ENCODE measurements at places on chromosomes 16 and 17.
A peak's percentile ranks its signal among the peaks of the same experiment; 100 is the strongest.

DNA sequence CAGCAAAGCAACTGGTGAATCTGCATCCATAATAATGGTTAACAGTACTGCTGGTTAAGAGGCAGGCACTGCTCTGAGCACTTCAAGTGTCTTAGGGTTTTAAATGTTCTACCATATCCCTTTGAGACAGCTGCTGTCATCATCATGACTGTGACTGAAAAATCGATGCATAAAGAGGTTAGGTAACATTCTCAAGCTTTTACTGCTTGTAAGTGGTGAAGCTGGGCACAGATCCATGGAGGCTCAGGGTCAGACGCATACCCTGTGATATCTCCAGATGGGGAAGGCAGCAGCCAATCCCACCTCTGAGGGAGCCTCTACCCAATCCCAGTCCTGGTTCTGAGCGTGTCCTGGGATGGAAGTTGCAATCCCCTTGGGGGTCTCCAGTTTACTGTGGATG, 57.6 kb upstream of the SOX9 start:
- H3K36me3 ChIP-seq = no peaks in the 10 kb centered on the region
- H3K4me3 ChIP-seq = no peak overlapping the region
- DNase-seq = no peak
- H3K27me3 ChIP-seq = no peaks in the 10 kb centered on the region

DNA sequence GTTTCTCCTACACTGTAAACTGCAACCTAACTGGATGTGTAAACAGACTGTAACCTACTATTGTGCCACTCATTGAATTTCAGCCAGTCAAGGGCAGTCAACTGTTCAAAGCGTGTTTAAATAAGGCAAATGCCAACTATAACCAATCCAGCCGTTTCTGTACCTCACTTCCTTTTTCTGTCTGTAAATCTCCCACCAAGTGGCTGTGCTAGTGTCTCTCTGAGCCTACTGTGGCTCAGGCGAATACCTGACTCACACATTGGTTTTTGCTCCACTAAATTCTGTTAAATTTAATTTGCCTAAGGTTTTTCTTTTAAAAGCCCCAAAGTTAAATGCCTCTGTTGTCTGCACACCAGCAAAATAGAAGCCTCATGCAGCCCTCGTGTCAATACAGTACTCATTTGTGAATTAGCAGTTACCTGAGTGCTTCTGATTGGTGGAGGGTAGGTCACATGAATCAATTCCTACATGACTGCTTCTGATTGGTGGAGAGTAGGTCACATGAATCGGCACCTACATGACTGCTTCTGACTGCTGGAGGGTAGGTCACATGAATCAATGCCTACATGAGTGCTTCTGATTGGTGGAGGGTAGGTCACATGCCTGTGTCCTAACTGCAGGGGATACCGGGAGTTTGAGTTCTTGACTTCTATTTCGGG, 31.1 kb upstream of the CCR7 start:
- peak; percentile 62 for DNase-seq
- H3K36me3 ChIP-seq = peaks cover 11% of the 10 kb centered on the region
- peaks cover 55% of the 10 kb centered on the region for H3K4me1 ChIP-seq
- peak overlapping the region; percentile 77 for H3K27ac ChIP-seq

- H3K27ac ChIP-seq = peak overlapping the region; percentile 48
- peaks cover 30% of the 10 kb centered on the region for H3K4me1 ChIP-seq
- DNase-seq = no peak
- H3K27me3 ChIP-seq = no peaks in the 10 kb centered on the region
- H3K36me3 ChIP-seq = peaks cover 10% of the 10 kb centered on the region
- H3K4me3 ChIP-seq = no peak overlapping the region
Measured at GRCh38 chr17:80694085-80694991, 149.7 kb downstream of the RPTOR start.

- DNase-seq = no peak
- H3K36me3 ChIP-seq = peaks cover 17% of the 10 kb centered on the region
- peaks cover 86% of the 10 kb centered on the region for H3K4me1 ChIP-seq
- H3K4me3 ChIP-seq = no peak overlapping the region
Measured at GRCh38 chr16:12543700-12544476, 259.8 kb downstream of the CPPED1 start.

GRCh38 chr17:35185849-35186248, 8.3 kb downstream of the SLC35G3 start:
- peaks cover 2% of the 10 kb centered on the region for H3K36me3 ChIP-seq
- DNase-seq = no peak
- H3K4me1 ChIP-seq = peaks cover 29% of the 10 kb centered on the region
- no peaks in the 10 kb centered on the region for H3K27me3 ChIP-seq
- H3K27ac ChIP-seq = no peak overlapping the region

GRCh38 chr17:4064366-4064765, 78.5 kb downstream of the ZZEF1 start:
- H3K27me3 ChIP-seq = no peaks in the 10 kb centered on the region
- no peak for DNase-seq

- no peak overlapping the region for H3K4me3 ChIP-seq
- no peak for DNase-seq
- no peak overlapping the region for H3K27ac ChIP-seq
- H3K27me3 ChIP-seq = peaks cover 19% of the 10 kb centered on the region
- no peaks in the 10 kb centered on the region for H3K36me3 ChIP-seq
- H3K4me1 ChIP-seq = no peaks in the 10 kb centered on the region
Measured at GRCh38 chr16:86242244-86243122, 267.8 kb upstream of the FOXF1 start.

DNA sequence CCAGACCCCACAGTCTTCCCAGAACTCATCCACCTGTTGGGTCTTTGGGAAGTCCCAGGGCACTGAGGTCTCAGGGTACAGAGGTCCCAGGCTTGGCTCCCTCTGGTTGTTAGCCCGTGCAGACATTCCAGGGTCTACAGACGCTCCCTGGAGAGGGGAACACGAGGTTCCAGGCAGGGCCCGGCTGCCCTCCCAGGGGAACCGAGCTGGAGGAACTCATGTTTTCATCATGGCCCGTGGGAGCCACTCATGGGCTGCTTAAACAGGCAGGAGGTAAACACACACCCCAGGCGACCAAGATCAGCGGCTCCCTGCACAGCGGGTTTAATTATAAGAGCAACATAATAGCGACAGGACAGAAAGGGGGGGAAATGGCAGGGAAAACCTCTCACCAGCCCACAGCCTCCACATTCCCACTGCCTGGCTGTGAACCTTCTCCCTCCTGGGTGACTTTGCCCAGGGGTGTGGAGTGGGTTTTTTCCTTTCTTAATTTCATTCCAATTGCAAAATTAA, 36.5 kb downstream of the TRARG1 start:
- DNase-seq = no peak
- peaks cover 21% of the 10 kb centered on the region for H3K27me3 ChIP-seq
- no peaks in the 10 kb centered on the region for H3K36me3 ChIP-seq
- no peak overlapping the region for H3K4me3 ChIP-seq
- no peaks in the 10 kb centered on the region for H3K4me1 ChIP-seq

DNA sequence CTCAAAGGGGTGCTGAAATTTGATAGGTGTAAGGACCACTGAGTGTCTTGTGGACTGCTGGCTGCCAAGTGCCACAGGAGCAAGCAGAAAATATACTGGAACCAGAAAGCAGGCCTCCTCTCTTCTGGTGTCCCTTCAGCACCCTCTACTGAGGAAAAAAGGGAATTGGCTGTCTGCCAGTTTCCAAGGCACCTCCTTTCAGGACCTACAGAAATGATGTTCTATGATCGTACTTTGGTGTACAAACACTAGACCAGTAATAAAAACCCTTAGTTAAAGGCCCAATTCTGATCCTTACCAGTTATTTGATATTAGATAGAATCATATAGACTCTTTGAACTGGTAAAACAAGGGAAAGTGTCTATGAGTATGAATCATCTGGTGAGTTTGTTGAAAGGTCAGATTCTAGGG, 35.8 kb upstream of the BCAS3 start:
- H3K36me3 ChIP-seq = peaks cover 19% of the 10 kb centered on the region
- peak; percentile 69 for DNase-seq
- H3K27me3 ChIP-seq = no peaks in the 10 kb centered on the region
- H3K27ac ChIP-seq = no peak overlapping the region
- H3K4me1 ChIP-seq = peaks cover 11% of the 10 kb centered on the region

- DNase-seq = peak; percentile 95
- peaks cover 42% of the 10 kb centered on the region for H3K4me1 ChIP-seq
- peak within 1 kb of the TSS; percentile 86 for H3K4me3 ChIP-seq
- no peaks in the 10 kb centered on the region for H3K27me3 ChIP-seq
- H3K36me3 ChIP-seq = peaks cover 31% of the 10 kb centered on the region
Measured at GRCh38 chr17:7241783-7242716, at the start of gene GABARAP. GABARAP (minus strand) TSS chr17:7242449; CDS start chr17:7242330, 119 bp downstream.

GRCh38 chr16:88922114-88922825, 54.7 kb downstream of the CBFA2T3 start:
- H3K4me1 ChIP-seq = peaks cover 2% of the 10 kb centered on the region
- H3K27me3 ChIP-seq = no peaks in the 10 kb centered on the region
- DNase-seq = no peak
- H3K27ac ChIP-seq = no peak overlapping the region
- no peaks in the 10 kb centered on the region for H3K36me3 ChIP-seq

DNA sequence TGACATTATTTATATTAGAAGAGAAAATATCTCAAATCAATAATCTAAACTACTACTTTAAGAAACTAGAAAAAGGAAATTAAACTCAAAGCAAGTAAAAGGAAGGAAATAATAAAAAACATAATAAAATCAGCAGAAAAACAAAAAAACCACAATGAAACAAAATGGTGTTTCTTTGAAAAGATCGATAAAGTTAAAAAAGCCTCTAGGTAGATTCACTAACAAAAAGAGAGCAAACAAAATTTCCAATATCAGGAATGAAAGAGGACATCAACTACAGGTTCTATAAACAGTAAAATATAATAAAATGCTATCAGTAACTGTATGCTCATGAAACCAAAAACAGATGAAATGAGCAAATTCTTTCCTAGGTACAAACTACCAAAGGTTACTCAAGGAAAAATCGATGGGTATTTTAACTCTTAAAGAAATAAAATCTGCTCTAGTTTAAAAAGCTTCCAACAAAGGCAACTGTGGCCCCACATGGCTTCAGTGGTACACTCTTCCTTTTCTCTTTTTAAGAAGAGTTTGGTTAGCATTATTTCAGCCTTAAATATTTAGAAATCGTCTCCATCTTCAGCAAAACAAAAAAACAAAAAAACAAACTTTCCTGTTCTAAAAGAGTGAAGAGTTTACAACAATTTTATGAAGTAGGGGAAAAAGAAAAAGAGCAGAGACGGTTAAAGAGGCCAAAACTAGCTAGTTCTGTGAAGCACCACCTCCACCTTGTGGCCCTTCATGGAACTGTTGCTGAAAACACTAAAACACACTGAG, 102.2 kb downstream of the TRIM37 start:
- DNase-seq = peak; percentile 79
- H3K4me1 ChIP-seq = peaks cover 37% of the 10 kb centered on the region
- H3K27ac ChIP-seq = peak overlapping the region; percentile 77
- no peak overlapping the region for H3K4me3 ChIP-seq
- peaks cover 10% of the 10 kb centered on the region for H3K36me3 ChIP-seq
- H3K27me3 ChIP-seq = no peaks in the 10 kb centered on the region

DNA sequence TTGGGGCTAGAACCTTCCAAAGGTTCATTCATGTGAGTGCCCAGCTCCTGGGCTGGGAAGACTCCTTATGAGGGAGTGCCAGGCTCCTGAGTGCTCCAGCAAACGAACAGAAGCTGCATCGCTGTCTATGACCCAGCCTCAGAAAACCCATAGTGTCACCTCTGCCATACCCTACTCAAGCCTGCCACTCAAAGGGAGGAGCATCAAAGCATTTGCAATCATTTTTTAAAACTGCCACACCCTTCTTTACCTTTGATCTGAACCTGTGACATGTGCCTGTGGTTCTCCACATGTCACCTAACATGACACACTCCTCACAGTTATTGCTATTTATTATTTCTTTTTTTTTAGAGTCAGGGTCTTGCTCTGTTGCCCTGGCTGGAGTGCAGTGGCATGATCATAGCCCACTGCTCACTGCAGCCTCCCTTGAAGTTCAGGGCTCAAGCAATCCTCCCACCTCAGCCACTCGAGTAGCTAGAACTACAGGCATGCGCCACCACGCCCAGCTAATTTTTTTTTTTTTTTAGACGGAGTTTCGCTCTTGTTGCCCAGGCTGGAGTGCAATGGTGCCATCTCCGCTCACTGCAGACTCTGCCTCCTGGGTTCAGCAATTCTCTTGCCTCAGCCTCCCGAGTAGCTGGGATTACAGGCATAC, 7.3 kb upstream of the KDM8 start:
- no peaks in the 10 kb centered on the region for H3K27me3 ChIP-seq
- DNase-seq = no peak

DNA sequence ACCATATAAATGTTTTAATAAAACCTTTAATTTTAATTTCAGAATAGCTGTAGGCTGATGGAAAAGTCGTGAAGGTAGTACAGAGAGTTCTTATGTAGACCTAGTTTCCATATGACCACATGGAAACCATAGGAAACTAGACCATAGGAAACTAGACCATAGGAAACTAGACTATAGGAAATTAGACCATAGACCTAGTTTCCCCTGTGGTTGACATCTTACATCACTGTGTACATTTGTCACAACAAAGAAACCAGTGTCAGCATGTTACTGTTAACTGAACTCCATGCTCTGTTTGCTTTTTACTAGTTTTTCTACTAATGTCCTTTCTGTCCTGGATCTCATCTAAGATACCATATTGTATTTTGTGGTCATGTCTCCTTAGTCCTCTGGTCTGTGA, 14.6 kb downstream of the NUDT7 start:
- H3K27ac ChIP-seq = no peak overlapping the region
- H3K4me3 ChIP-seq = no peak overlapping the region
- H3K4me1 ChIP-seq = peaks cover 8% of the 10 kb centered on the region
- H3K36me3 ChIP-seq = peaks cover 1% of the 10 kb centered on the region
- peaks cover 2% of the 10 kb centered on the region for H3K27me3 ChIP-seq

DNA sequence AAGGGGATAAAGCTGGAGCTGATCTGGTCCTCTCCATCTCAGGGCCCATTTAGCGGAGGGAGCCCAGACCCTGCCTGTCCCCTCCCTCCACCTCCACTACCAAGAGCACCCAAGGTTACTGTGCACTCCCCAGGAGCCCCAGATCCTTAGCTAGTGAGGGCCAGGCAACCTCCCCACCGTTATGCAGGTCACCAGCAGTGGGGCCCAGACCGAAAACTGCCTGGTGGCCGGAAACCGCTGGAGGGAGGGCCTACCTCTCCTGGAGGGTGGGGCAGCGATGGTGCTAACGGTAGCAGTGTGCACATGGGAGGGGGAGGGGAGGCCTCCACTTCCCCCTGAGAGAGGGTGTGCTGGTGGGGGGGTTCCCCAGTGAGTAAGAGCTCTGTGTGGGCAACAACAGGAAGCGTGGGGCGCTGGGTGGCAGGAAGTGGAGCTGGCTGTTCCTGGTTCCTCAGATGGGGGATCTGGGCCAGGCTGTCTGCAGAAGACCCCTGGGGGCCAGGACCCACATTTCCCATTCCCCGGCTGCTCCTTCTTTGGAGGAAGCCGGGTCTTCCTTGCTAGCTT, 4.4 kb downstream of the FMNL1 start:
- peak overlapping the region; percentile 100 for H3K27ac ChIP-seq
- peaks cover 42% of the 10 kb centered on the region for H3K36me3 ChIP-seq
- peaks cover 52% of the 10 kb centered on the region for H3K4me1 ChIP-seq
- H3K4me3 ChIP-seq = peak overlapping the region; percentile 93

GRCh38 chr16:31402687-31403086, 9.6 kb downstream of the ITGAD start:
- peaks cover 48% of the 10 kb centered on the region for H3K4me1 ChIP-seq
- H3K4me3 ChIP-seq = no peak overlapping the region
- no peak for DNase-seq
- H3K27me3 ChIP-seq = peaks cover 6% of the 10 kb centered on the region

All from activated CD8-positive, alpha-beta memory T cell treated with anti-CD3 and anti-CD28 coated beads, Interleukin-2, amount 10 ng/mL, durations not matched to agents 7 days and 5 days (primary cell).